Brain pericyte (primary cell): ENCODE measurements at places on chromosomes 13 and 19.
A peak's percentile ranks its signal among the peaks of the same experiment; 100 is the strongest.

DNA sequence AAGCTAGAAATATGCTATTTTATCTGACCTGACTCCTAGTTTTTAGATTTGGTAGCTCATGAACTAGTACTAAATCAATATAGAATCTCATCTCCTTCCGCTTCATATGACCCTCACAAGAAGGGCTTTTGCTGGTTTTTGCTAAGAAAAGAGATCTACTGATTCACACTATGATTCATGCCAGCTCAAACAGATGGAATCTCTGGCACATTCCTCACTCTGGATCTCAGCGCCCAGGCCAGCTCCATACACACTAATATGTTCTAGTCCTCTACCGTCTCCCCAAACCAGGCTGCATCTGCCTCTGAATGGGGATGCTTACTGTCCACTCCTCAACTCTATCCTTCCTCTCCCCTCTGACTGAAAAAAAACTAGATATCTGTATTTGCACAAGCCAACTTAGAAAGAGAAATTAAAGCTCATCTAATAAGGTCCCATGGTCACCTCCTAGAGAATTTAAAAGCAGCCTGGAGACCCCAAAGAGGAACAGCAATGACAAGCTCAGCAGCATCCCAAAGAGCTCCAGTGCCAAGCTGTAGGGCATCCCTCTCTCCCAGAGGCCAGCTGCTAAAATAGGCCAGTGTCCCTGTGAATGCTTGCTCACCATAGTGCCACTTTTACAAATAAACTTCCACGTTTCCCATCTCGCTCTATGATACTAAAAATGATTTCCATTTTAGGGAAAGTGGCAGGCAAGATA is 74.9 kb downstream of the LHFPL6 start:
- DNase-seq, result peak; percentile 45

DNA sequence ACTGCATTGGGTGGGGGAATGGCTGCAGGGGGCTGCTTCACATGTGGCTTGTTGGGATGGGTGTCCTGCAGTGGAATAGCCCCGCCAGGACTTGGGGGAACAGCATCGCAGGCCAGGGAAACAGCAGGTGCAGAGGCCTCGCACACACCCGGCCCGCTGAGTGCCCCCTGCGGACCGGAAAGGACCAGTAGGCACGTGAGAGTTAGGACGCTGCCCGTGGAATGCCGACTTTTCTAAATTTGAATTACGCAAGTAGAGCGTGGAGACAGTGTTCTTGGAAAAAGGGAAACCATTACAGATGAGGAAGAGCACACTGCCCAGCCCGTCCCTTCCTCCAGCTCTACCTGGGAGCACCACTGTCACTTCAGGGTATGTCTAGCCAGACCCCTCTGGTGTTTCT is 11.5 kb downstream of the DNM2 start:
- DNase-seq, result no peak

GRCh38 chr13:107185889-107186288 is 618.0 kb upstream of the ARGLU1 start:
- DNase-seq, result no peak

DNA sequence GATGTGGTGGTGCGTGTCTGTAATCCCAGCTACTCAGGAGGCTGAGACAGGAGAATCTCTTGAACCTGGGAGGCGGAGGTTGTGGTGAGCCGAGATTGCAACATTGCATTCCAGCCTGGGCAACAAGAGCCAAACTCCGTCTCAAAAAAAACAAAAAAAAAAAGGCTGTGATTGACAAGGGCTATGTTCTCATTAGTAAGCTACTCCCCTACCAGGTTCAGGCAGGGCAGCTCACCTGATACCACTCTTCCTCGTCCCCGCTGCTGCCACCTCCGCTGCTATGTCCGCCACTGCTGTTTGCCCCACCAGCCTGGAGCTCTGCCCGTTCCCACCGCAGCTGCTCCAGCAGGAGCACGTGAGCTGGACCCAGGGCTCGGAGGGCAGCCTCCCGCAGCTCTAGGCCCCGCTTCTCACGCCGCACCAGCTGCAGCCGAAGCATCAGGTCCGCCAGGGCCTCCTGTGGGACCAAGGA is 9.4 kb downstream of the USHBP1 start:
- no peak for DNase-seq

GRCh38 chr13:34886987-34887386 is 55.1 kb upstream of the NBEA start:
- no peak for DNase-seq

- DNase-seq, result no peak
These were observed 31.3 kb upstream of the ZMYM2 start for GRCh38 chr13:19927117-19927748.

DNA sequence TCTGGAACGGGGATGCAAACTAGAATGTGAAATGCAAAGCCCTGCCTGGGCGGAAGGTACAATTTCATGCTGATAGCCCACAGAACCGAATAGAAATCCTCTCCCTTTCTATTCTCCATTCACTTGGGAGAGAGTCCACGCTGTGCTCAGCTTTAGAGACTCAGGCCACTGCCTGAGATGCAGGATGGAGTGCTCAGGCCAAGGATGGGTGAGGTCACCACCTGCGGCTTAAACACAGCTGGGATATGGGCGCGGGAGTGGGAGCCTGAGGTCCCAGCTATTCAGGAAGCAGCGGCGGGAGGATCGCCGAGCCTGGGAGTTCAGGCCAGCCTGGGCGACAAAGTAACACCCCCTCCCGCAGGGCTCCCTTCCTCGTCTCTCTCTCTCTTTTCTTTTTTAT is 446 bp upstream of the ZNF83 start:
- DNase-seq, result peak; percentile 6

- no peak for DNase-seq
These were observed 72.5 kb upstream of the MRI1 start for GRCh38 chr19:13691569-13692435.

DNA sequence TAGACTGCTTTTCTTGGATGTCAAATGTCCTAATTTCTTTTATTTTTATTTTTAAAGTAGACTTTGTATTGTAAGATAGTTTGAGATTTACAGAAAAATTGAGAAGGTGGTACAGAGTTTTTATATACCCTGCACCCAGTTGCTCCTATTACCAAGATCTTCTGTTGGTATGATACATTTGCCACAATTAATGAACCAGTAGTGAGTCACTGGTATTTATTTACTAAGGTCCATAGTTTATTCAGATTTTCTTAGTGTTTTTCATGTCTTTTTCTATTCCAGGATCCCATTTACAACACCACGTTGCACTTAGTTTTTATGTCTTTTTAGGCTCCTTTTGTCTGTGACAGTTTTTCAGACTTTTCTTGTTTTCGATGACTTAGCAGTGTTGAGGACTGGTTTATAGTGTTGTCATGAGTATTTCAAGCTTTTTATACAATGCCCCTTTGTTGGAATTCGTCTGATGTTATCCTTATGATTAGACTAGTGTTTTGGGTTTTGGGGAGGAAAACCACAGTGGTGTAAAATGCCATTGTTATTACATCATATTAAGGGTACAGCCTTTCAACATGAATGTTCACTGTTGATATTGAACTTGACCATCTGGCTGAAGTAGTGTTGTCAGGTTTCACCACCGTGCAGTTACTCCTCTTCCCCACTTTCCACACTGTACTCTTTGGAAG is 35.9 kb downstream of the COG3 start:
- peak; percentile 44 for DNase-seq

DNA sequence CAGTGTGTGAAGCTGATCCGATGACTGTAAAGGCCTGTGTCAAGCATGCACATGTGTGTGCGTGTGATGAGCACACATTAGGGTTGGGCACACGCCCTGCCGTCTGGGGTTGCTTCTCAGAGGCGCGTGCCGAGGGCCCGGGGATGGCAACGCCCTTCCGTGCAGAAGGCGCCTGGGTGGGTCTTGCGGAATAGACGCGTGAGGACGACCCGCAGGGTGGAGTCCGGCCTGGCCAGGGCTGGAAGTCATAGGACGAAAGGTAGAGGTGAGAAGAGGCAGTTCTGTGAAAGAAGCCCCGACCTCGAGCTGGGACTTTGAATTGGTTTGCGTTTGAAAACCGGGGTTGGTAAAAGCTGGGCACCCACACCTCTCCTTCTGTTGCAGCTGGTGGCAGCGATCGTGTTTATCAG is 35.7 kb downstream of the TMEM255B start:
- no peak for DNase-seq

DNA sequence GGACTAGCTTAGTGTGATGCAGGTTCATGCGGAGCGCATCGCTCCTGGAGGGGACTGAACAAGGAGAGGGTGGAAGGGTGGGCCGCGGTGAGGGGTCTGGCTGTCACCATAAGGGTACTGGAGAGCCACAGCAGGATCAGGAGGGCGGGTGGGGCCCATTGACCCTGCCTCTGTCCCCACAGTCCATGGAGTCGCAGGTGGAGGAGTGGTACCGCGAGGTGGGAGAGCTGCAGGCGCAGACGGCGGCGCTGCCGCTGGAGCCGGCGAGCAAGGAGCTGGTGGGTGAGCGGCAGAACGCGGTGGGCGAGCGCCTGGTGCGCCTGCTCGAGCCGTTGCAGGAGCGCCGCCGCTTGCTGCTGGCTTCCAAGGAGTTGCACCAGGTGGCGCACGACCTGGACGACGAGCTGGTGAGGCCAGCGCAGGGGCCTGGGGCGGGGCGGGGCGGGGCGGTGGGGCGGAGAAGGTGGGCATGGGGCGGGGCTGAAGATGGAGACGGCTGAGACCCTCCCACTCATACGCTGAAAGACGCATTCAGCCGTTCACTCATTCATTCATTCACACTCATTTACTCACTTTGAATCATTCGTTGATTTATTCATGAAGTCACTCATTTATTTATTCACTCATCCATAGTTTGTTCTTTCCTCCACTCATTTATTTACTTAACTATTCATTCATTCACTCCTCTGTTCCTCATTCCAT is 27.5 kb upstream of the SHKBP1 start:
- no peak for DNase-seq

GRCh38 chr19:56103027-56103614 is 18.0 kb downstream of the ZNF787 start:
- DNase-seq, result no peak

DNA sequence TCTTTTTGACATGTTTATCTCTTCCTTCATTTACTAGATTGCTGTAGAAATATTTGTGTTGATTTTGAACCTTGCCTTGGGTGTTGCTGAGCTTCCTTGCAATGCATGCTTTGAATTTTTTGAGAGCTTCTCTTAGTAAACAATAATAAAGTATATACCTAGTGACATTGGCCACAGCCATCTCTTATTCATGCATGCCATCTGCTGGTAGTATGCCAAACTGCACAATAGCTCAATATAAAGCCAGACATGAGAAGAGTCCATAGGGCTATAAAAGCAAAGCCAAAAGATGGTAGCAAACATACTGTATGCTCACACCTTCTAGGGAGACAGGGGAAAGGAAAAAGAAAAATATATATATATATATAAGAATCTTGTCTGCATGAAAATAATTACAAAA is 18.9 kb upstream of the ZSCAN5A start:
- no peak for DNase-seq

DNA sequence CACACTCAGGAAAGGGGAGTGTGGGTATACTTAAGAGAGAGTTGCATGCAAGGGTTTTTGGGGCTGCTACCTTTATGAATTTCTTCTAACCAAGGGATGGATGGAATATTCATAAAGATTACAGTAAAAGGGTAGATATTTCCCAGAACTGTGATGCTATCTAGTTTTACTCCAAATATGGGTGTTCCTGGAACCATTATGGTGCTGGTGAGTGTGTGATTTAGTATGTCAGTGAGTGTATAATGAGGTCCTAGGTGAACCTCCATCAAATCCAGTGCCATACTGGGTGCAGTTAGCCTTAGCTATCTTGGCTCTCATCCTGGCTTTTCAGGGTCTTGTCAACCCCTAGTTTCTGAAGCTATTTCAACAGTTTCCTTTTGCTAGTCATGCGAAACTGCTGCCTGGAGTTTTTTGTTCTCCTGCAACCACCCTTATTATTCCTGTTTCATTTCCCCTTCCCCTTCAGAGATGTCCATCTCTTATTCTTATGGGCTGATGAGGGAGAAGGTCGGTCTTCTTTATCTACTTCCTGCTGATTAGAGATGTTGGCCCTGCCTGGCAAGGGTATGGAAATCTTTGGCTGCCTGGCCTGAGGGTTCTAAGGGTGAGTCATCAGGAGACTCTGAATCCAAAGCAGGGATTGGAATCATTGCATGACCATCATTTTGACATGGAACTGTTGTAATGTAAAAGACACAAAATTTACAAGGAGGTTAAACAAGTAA is 202.3 kb downstream of the NBEA start:
- DNase-seq, result no peak

DNA sequence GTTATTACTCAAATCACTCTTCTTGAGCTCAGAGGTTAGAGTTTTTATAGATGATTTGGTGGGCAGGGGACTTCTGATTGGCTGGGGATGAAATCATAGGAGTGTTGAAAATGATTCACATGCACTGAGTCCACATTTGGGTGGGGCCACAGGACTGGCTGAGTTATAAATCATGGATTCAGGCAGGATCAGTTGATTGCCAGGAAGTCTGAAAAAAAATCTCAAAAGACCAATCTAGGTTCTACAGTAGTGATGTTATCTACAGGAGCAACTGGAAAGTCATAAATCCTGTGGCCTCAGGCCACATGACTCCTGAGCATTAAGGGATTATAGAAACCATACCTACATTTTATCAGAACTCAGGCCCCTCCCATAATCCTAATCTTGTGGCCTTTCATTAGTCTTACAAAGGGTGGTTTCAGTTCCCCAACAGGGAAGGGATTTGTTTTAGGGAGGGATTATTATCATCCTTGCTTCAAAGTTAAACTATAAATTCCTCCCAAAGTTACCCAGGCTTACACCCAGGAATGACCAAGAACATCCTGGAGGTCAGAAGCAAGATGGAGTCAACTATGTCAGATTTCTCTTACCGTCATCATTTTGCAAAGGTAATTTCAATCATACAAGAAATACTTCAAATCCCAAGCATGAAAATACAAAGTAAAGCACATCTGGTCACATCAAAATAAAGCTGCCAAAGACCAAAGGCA is 5.6 kb upstream of the CCDC70 start:
- no peak for DNase-seq

DNA sequence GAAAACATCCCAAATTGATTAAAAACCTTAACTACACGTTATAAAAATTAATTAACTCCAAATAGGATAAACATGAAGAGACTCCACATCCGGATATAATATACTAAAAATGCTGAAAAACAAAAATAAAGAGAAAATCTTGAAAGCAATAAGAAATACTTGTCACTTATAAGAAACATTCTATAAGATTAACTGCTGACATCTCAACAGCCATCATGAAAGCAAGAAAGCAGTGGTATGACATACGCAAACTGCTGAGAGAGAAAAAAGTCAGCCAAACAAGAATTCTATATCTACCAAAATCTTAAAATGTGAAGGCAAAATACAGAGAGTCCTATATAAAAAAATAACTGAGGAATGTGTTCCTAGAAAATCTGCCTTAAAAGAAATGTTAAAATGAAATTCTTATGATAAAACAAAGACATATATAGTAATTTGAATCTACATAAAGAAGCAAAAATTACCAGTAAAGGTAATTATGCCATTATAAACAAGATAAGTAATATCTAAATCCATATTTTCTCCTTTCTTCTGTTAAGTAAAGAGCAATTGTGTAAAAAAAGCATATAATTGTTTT is 1851.1 kb downstream of the PCDH9 start:
- DNase-seq, result no peak

- DNase-seq, result no peak
These were observed 10.0 kb downstream of the SYMPK start for GRCh38 chr19:45852983-45853382.

- DNase-seq, result no peak
These were observed 15.6 kb upstream of the NOTCH3 start for GRCh38 chr19:15216363-15216762.

- DNase-seq, result no peak
These were observed 23.3 kb downstream of the ZNF627 start for GRCh38 chr19:11620553-11620952.
